ENCODE measurements at places on chromosomes 7 and 10.

DNA sequence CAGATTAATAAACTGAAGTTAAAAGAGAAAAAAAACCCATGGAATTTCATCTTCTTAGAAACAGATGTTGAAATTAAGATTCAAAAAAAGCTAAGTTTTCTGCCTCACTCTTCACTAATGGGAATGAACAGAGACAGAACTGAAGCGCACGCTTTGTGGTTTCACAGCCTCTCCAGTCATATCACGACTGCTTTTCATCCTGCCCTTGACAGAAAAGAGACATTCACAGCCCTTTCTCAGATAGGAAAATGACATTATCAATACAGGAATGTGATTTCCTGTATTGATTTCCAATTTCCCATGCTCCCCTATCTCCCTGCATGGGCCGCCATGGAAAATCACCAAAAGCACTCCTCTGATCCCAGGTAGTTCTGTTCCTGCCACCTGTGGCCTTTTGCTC, 108.2 kb downstream of the PFKFB3 start:
- DNase-seq, result no peak

- no peak for DNase-seq
Measured at GRCh38 chr7:89987665-89988064, 166.6 kb upstream of the STEAP1 start.

DNA sequence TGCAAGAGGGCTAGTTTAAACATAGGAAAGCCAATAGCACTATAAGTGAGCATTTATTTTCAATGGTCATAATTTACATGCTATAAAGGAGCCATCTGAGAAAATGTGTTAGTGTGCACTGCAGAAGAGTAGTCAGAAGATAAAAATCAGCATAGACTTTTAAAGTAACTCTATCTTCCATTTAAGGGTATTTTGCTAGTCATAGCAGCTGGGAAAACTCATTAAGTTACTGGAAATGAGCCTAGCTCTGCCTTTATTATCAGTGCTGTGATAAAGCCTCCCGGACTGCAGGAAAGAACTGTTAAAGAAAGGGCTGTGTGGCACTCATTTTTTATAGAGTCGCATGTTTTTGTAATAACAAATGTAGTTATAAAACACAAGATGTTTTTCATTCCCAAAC, 825.8 kb upstream of the POM121L12 start:
- DNase-seq, result no peak

DNA sequence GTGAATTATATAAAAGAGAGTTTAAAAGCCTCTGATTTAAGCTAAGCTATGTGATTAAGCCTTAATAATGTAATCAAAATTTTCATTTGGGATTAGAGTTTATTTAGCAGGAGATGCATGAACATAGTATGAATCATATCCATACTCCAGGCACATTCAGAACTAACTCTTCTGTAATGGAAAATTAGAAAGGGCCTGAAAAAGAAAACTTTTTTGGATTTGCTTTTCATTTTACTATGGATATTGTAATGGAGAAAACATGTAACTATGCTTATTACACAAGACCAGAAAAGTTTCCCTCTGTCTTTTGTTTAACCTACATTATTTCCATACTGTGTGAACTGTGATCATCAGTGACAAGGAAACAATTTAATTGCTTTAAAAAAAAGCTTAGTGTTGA, 22.0 kb downstream of the TES start:
- no peak for DNase-seq

DNA sequence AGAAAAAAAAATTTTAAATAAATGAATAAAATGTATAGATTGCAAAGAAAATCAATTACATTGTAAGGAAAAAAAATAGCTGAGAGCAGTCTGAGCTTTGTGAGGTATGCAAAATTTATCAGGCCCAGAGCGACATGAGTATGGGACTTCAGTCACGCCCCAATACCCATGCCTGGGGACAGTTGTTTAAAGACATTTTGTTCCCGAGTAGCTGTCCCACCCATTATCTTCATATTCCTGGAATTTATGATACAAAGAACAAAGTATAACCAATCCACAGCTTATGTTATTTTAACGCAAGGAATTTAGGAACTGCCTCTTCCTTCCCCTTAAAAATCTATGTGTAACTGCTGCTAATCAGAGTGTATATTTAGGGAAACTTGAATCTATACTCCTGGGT, 1.6 kb upstream of the PON2 start:
- no peak for DNase-seq

GRCh38 chr10:95793401-95794045, 37.6 kb downstream of the ENTPD1 start:
- no peak for DNase-seq

All from nucleus accumbens (tissue), 56 donors.